H1 (cell line): ENCODE measurements at places on chromosomes 11 and 22. TPM values are rescaled to one million over a fixed set of nuclear protein-coding genes. Genes with fewer than 3 reads are reported as not detected.

Gene CCDC87
- total RNA-seq: 0.99 and 1.1 TPM in 2 replicates

Gene RASL10A
- 1.4 and 1.5 TPM in 2 replicates for total RNA-seq

GRCh38 chr11:65448074-65448417, 25.4 kb downstream of the NEAT1 start:
- DNase-seq: no peak
- H3K4me3 ChIP-seq: no peak overlapping the region
- H3K36me3 ChIP-seq: no peaks in the 10 kb centered on the region
- no peaks in the 10 kb centered on the region for H3K27me3 ChIP-seq
- H3K4me1 ChIP-seq: no peaks in the 10 kb centered on the region; the same call in 1 of the 2 replicates
- no peak overlapping the region for H3K27ac ChIP-seq

- H3K36me3 ChIP-seq: no peaks in the 10 kb centered on the region
- no peak for DNase-seq
- H3K27me3 ChIP-seq: no peaks in the 10 kb centered on the region
- no peak overlapping the region for H3K27ac ChIP-seq
Measured at GRCh38 chr11:120896687-120897086, 127.2 kb upstream of the TBCEL start.

- no peaks in the 10 kb centered on the region for H3K27me3 ChIP-seq
- no peak overlapping the region for H3K4me3 ChIP-seq
- DNase-seq: no peak
- H3K36me3 ChIP-seq: peaks cover 4% of the 10 kb centered on the region; the same call in 1 of the 2 replicates
- H3K4me1 ChIP-seq: peaks cover 1% of the 10 kb centered on the region
Measured at GRCh38 chr11:131301306-131301705, 69.1 kb upstream of the NTM start.
